Stimulated activated CD4-positive, alpha-beta T cell treated with anti-CD3 and anti-CD28 coated beads, Interleukin-4, amount 100 ng/mL, for 4 hours (primary cell): ENCODE measurements at places on chromosomes 5 and 9.

DNA sequence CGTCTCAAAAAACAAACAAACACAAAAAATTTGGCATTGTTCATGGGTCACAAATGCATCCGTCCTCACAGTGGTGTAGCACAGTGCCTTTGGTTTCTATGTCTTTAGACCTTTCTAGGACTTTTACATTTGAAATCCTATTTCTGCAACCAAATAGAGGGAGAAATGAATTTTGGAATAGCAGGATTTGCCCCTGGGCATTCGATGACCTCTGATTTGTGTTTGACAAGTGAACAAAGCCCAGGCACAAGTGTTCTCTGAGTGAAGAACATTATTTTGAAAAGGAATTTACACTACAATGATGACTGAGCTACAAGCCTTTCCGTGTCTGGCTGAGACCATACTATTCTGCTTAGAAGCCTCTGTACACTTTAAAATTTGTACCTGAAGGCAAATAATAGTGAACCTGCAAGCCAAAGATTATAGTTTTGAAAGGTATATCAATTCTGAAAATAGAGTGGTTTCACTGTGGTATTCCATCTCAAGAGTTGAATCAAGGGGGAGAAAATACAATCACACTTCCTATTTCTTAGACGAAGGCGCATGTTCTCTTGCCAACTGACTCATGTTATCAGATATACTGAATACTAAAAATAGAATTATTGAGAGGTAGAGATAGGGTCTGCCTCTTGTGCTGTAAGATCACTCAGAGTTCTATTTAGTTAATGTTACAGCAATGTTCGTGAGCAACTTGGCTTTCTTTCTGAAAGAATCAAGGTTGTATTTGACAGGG, 297.6 kb downstream of the KDM4C start:
- no peak for DNase-seq

- peak; percentile 24 for DNase-seq
Observed at GRCh38 chr9:70421272-70422180, 7.1 kb upstream of the KLF9 start.

DNA sequence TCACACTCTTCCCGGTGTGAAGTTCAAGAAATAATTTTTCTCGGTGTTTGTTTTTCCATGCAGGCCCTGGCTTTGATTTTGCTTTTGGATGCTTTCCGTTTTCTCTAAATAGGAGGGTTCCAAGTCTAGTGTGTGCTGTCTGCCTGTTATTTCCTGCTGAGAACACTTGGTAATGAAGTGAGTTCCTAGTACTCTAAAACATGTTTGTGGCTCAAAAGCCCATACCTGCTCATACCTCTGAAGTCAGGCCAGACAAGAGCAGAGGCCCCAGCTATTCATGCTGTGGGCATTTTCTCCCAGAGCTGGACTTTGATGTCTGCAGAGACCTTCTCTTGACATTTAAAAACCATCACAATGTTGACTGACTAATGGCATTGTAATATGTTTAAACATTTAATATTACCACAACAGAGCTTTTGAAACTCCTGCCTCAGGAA, 211.2 kb downstream of the GOLPH3 start:
- no peak for DNase-seq

- DNase-seq, result no peak
Observed at GRCh38 chr5:179143446-179143845, 83.3 kb downstream of the ZNF354C start.

- DNase-seq, result no peak
Observed at GRCh38 chr5:135190416-135191083, 156.5 kb upstream of the PITX1 start.

DNA sequence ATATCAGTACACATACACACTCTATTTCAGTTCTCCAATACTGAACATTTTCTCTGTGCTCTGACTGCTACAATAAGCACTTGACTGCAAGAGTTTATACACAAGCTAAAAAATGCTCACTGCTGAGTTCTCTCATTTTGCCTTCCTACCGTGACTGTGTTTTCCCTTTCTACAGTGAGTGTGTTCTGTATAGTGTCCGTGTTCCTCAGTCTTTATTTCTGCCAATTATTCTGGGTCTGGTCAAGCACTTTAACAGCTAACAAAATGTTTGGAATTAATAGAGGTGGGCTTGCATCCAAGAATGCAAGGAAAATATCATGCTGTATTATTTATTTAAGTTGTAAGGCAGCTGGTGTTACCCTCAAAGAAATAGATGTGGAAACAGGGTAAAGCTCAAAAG, 217.0 kb upstream of the NREP start:
- no peak for DNase-seq

GRCh38 chr5:159641371-159642039, 274.8 kb upstream of the ADRA1B start:
- no peak for DNase-seq

GRCh38 chr9:122904466-122904822, 715 bp downstream of the RC3H2 start:
- DNase-seq, result peak; percentile 4

GRCh38 chr9:135103931-135104639, 16.6 kb downstream of the OLFM1 start:
- no peak for DNase-seq

DNA sequence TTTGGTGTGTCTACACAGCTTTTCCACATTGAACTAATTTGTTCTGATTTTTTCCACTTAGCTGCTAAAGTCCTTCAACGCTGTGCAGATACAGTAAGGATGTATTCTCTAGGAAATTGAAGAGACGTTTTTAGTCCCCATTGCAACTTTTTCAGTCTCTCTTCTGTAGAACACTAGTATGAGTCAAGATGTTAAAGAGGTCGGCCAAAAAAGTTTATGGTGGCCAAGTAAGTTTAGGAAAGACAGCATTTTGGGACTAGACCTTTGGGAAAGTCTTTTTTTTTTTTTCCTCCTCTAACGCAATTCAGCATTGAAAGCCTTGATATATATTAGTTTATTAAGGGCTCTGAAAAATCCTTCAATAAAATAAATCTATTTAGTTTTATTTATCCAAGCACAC, 243.5 kb upstream of the FBXL7 start:
- DNase-seq, result no peak

DNA sequence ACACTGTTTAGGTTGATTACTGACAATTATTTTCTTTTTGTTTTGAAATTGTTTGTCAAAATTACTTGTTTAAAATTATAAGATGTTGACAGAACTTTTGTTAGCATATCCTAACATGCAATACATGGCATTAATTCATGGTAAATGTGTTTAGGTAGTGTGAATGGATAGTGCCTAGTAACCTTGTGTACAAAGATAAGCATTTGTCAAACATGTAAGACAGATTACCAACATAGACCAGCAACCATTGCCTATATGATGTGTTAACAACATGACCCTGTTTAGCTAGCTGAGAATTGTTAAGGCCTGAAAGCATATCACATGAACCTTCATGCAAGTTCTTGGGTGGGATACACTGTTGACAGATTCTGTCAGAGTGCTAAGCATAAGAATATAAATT, 13.4 kb downstream of the MAN2A1 start:
- no peak for DNase-seq

GRCh38 chr5:10839118-10839517, 78.1 kb upstream of the DAP start:
- DNase-seq, result no peak

DNA sequence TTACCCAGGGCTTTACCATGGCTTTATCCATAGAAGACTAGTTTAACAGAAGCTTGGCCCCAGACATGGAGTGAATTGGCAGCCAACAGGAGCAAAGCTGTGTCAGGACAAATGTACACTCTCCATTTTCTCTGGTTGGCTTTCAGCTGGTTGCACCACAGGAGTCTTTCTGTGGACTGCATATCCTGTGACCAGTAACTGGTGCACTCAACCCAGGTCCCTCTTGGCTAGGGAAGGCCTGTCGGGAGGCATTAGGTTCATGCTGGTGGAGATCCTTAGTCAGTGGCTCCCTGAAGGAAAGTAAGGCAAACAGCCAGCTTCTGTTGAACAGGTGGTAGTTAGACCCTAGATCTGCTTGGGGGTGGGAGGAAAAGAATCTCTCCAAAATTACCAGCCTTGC, 146.9 kb upstream of the TLX3 start:
- DNase-seq, result no peak

- no peak for DNase-seq
Observed at GRCh38 chr9:134361843-134362414, 35.7 kb downstream of the RXRA start.

DNA sequence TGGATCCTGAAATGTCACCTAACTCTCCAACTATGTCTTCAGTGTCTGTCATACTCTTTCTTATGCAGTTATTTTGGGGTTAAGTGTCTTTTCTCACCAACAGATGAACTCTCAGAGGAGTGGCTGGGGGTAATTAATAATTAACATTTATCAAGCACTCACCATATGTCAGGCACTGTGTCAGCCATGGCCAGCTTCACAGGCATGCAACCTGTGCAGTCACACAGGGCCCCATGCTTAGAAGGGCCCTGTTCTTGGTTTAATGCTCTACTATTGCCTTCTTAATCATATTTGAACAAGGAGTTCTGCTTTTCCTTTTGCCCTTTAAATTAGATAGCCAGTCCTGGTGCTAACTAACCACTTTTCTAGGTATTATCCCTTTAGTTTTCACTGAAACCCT, 3.4 kb upstream of the GRPEL2 start:
- no peak for DNase-seq

GRCh38 chr9:31153250-31153840, 1231.1 kb upstream of the ACO1 start:
- DNase-seq, result no peak

DNA sequence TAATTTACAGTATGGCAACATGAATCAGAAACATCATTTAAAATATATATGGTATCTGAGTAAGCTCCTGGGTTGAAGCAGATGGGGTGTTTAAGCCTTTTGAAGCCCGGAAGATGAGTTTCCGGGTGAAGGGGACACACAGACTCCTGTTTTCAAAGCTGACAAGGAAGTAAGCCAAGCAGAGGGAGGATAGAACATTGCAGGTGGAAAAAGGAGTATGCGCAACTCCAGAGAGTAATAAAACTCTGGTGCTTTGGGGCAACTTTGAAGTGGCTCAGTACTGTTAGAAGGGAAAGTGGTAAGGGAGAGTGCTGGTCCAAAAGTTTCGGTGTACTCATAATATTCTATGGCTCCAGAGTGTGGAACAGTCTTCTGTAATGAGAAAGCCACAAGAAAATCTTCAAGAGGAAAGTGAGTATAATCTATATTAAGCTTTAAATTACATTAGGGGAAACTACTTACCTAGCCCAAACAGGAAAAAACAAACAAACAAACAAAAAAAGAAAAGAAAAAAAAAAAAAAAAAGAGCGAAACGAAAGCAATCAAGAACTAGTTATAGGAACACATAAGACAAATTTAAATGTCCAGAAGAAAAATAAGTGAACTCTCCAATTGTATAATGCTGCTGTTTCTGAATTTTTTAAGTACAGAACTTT, 2.3 kb upstream of the ST8SIA4 start:
- DNase-seq, result no peak

DNA sequence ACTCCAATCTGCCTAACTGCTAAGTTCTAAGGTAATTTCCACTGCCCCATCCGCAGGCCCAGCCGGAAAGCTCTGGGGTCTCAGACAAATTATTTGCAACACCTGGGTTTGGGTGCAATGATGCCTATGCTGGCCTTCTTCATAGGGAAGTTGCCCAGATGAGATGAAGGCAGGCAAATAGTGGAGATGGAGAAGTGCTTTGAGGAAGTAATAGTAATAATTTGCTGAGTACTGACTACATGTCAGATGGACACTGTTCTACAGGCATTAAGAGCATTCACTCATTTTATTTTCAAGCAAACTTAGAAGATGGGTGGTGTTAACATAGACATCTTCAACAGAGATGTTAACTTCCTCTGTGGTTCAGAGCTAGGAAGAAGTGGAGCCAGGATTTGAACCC, 3.8 kb downstream of the PCDH12 start:
- DNase-seq, result no peak

DNA sequence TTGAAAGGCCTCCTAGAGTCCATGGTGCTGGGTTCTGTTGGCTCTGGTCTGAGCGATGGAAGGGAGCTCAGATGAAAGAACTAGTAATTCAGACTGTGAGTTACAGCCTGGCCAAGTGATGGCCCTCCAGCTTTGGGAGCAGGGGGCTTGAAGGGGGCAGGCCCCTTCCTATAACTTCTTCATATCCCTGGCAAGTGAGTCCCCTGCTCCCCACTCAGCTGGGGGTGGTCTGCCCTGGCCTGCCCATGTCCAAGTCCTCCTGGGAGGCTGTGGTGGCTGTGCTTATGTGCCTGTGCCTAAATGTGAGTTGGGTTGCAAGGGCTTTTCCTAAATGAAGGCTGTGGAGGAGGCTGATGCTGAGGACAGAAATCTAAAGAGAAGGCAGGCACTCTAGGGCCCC, 80.1 kb downstream of the MACROH2A1 start:
- DNase-seq, result no peak

DNA sequence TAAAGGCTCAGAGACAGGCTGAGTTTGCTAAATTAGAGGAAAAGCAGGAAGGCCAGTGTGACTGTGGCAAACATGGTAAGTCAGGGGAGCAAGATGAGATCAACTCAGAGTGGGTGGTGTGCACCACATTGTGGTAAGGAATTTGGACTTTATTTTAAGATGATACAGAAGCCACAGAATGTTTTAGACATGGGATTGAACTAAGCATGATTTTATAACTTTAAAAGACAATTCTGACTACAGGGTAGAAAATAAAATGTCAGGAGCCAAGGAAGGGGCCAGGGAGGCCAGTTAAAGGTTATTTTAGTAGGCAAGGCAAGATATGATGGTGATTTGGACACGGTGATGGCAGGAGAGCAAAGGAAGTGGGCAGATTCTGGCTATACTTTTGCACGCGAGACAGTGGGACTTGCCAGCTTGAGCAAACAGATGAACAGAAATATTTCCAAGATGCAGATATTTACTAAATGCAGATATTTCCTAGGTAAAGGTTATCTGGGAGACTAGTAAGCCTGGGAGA, 53.9 kb downstream of the TSSK1B start:
- DNase-seq, result no peak

DNA sequence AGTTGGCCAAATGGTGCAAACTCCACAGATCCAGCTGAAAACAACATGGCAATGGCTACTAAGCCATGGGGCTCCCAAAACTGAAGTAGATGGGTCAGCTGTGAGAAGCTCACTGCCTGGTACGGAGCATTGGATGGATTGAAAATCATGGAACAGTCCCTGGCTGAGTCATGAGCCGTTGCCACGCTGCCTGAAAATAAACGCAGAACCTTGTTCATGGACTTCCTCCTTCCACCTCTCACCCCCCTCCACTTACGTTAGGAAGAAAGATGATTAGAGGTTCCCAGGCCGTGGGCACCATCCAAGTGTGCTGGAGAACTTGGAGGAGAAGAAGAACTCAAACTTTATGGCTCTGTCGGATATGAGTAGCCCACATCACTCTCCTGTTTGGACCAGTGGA, 6.8 kb upstream of the DIPK1B start:
- no peak for DNase-seq

DNA sequence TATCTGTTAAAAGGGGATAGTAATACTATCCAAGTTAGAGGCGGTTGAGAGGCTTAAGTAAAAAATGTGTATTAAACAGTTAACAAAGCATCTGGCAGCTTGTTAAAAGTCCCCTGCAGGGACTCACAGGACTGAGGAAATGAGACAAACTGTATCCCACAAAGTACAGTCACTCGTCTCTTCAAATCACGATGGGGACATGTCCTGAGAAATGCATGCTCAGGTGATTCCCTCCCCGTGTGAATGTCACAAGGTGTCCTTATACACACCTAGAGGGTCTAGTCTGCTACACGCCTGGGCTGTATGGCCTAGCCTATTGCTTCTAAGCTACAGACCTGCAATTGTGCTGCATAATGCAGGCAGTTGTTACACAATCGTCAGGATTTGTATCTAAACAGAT, 237.0 kb downstream of the IRX2 start:
- no peak for DNase-seq
